ENCODE measurements at places on chromosomes 13 and 19.

DNA sequence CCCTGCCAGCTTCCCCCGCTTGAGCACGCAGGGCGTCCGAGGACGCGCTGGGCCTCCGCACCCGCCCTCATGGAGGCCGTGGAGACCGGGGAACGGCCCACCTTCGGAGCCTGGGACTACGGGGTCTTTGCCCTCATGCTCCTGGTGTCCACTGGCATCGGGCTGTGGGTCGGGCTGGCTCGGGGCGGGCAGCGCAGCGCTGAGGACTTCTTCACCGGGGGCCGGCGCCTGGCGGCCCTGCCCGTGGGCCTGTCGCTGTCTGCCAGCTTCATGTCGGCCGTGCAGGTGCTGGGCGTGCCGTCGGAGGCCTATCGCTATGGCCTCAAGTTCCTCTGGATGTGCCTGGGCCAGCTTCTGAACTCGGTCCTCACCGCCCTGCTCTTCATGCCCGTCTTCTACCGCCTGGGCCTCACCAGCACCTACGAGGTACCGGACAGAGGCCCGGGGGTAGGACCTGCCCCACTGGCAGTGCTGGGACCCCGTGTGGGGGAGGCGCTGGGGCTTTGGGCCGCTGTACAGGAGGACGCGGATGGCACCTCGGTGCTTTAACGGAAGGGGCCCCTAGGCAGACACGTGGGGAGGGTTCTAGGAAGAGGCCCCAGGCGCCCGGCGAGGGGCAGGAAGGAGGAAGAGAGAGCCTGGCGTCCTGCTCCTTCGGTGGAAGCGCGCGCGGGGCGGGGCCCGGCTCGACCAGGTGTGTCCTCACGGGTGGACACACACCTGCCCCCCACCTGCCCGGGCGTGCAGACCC, 681 bp downstream of the SLC5A5 start:
- DNase-seq = no peak

DNA sequence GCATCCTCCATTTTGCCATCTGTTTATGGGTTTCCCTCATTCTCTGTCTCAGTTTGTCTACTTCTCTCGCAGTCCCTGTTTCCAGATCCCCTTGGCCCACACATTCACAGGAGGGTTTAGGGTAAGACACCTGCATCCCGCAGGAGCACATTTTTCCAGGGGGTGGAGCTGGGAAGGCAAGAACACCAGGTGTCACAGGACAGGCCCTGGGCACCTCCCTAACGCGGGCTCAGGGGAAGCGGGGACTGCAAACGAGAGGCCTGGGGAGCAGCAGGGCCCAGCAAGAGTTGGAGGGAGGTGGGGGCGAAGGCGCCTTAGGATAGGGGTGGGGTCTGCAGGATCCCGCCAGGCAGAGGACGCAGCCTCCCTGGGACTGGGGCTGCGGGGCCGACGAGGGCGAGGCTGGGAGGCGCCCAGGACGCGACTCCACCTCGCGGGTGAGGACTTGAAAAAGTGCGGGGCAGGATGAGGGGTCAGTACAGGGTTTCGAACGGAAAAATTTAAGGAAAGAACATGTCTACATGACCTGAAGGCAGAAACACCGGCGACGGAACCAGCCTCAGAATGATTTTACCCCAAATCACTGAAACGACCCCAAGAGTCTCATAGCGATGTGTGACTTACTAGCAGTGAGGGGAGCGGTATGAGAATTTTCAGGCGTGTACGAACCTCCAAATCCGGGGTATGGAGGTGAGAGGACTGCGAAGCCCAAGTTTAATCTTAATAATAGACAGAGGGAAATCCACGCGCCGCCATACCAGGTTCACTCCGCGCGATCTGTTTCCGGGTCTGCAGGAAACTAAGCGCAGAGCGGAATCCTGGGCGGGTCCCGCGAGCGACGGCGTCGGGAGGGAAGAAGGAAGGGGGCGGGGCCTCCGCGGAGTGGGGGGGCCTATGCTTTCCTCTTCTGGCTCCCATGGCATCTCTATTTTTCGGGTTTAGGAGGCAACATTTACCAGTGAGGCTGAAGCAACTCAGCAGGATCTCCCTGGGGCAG, 7.1 kb upstream of the ERVV-2 start:
- peak; percentile 18 for DNase-seq

DNA sequence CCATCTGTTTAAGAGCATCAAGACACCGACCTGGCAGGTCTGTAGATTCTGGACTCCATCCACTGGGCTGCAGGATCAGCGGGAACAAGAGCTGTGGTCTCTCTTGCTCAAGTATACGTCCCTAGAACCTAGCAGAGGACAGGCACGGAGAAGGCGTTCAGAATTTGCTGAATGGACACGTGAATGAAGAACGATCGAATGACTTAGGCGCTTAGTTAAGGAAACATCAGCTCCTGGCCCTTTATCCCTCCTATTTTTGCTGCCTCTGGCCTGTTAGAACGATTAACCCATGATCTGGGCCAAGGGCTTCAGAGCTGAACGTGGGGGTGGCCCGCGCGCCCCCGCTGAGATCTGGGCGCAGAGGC, 953 bp downstream of the DZIP1 start:
- DNase-seq = no peak

- no peak for DNase-seq
Observed at GRCh38 chr13:108769213-108770070, 140.0 kb downstream of the MYO16 start.

DNA sequence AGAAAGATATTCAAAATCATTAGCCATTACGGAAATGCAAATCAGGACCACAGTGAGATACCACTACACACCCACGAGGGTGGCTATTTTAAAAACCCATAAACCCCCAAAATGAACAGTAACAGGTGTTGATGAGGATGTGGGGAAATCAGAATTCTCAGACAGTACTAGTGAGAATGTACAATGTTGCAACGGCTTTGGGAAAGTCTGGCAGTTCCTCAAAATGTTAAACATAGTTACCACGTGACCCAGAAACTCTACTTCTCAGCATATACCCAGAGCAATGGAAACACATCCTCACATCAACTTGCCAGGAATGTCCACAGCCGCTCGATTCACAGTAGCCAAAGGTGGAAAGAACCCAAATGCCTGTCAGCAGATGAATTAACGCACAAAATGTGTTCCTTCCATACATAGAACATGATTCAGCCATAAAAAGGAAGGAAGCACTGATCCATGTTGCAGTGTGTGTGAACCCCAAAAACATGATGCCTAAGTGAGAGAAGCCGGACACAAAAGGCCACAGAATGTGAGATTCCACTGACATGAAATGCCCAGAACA, 7.0 kb downstream of the PLVAP start:
- DNase-seq = no peak

GRCh38 chr13:59472134-59472533, 691.6 kb downstream of the DIAPH3 start:
- DNase-seq = no peak

DNA sequence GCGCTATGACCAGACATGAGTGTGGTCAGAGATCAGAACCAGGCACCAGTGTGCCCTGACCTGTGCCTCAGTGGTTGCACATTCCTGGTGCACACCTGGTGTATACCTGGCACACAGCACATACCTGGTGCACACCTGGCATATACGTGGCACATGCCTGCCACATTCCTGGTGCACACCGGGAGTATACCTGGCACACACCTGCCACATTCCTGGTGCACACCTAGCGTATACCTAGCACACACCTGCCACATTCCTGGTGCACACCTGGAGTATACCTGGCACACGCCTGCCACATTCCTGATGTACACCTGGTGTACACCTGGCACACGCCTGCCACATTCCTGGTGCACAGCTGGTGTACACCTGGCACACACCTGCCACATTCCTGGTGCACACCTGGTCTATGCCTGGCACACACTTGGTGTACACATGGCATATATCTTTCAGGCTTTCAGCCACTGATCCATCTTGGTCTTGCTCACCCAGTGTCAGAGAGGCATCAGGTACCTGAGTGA, 61.3 kb upstream of the ADGRL1 start:
- DNase-seq = no peak

- DNase-seq = no peak
Observed at GRCh38 chr13:111526922-111527321, 206.5 kb downstream of the TEX29 start.

- no peak for DNase-seq
Observed at GRCh38 chr19:17180997-17181702, 34.0 kb upstream of the USE1 start.

DNA sequence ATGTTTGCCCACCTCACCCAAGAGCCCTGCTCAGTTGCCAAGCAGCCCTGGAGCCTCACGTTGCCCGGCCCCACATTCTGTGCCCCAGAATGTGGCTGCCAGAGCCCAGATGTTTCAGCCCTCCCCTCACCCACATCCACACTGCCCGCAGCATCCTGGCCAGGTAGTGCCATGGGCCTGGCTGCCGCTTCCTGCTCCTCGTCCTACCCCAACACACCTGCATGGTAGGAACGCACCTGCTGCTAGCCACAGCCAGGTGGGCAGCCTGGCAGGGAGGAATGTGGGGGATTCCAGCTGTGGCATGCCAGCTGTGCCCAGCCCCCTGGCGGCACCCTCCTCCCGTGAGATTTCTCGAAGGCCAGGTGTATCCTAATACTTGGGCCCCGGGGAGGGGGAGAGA, 7.5 kb upstream of the NFIX start:
- no peak for DNase-seq

GRCh38 chr19:55212447-55212846, 3.1 kb upstream of the PTPRH start:
- no peak for DNase-seq

GRCh38 chr13:103009051-103009840, 57.0 kb downstream of the SLC10A2 start:
- DNase-seq = no peak

DNA sequence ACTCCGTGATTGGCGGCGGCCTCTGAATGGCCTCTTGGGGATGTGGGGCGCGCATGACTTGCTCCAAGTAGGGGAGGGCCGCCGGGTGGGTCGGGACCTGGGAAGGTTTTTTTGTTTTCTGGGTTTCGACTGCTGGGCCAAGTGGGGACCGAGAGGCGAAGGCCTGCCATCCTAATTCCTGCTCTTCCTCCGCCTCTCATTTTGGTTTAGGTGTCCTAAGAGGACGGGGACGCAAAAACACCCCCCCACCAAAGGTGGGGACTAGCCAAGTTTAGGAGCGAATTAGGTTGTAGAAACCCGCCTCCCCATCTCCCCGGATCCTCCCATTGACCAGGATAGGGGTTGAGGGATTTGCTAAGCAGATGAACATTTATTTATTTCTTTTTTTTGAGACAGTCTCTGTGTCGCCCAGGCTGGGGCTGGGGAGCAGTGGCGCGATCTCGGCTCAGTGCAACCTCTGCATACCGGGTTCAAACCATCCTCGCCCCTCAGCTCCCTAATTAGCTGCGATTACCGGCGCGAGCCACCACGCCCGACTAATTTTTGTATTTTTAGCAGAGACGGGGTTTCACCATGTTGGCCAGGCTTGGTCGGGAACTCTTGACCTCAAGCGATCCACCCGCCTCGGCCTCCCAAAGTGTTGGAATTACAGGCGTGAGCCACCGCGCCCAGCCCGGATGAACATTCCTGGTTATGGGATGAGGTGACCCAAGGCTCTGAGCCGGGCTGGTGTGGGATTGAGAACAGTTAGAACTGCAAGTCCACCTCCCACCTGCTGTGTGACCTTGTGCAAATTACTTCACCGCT, 838 bp downstream of the PPP2R1A start:
- no peak for DNase-seq

DNA sequence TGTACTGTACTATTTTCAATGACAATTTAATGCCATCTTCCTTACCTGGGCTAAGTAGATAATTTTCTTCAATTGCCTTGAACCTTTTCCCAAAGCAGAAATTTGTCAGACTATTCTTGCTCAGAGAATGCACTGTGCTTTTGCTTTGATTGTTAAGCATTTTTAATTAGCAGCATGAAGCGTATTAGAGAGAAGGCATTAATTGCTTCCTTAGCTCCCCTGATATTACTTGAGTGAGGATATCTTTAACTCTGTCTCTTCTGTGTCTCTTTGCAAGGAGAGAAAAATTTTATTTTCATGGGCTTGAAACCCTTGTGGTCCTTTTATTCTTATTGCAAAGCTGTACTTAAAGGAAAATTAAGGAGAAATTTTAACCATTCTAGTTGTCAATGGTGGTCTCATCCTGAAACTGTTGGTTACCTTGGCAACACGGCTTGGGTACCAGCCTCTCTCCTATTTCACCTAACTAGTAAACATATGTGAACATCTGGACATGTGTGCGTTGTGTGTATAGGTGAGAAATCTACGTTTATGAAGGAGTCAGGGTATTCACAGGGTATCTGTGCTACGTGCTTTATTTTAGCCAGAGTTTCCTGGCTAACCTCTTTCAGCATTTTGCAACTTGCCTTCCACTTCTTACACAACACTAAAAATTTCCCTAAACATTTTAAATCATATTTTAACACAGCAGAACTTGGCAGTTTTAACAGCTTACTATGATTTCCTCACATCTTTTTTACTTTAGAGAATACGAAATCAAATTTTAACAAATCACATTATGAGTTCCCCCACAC, 225.5 kb downstream of the KLF5 start:
- DNase-seq = no peak

- no peak for DNase-seq
Observed at GRCh38 chr19:4448147-4448985, 9.2 kb downstream of the UBXN6 start.

DNA sequence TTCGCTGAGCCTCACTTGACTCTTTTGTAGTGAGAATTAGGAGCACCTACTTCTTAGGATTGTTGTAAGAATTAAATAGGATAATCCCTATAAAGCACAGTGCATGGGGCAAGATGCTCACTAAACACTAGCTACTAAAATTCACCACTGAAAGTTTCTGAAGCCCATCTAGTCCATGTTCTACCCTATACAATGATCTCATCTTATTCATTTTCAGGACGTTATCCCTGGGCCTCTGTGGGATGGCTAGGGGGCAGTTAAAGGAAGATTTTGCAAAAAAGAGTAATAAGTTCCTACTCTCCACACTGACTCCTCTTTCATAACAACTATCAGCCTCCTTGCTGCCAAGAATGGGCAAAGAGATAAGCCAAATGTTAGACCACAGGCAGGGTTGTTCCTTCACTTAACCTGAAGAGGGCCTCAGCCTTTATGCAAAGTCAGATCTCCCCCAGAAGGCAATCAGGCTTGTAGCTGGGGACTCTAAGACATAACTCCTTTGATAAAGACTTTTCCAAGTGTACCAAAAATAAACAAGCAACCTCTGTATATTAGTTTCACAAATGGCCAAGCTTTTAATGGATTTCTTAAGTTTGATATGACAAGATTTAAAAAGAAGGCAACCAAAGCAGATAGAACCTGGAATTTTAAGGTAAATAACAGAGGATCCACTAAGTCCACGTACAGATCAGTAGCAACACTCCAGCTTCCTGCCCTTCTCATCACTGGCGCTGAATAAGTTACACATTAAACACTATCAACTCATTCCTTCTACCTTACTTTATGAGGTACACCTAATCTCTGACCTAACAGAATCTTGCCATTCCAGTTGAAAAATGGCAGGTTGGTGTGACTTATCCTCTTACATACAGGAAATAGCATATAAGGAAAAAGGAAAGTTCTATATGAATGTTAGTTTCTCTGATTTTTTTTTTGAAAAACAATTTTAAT, 44.4 kb downstream of the ELF1 start:
- DNase-seq = no peak

DNA sequence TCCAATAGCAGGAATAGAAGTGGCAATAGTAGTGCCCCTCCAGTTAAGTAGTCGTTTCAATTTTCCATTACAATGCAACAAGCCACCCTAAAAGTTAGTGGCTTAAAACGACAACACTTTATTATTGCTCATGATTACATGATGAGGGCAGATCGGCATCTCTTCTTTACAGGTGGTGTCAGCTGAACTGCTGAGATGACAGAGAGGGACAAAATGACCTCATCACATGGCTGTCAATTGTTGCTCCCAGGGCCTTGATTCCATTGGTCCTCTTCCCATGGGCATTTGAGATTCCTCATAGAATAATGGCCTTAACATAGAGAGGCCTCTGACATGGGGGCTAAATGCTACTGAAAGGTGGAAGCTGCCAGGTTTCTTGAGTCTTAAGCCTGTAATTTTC, 679.8 kb upstream of the KLHL1 start:
- no peak for DNase-seq

All from glomerular endothelial cell (primary cell).